ENCODE measurements at places on chromosomes 13 and 19.

GRCh38 chr19:13154241-13154778, 4.1 kb downstream of the IER2 start:
- no peaks in the 10 kb centered on the region for H3K27me3 ChIP-seq
- peak overlapping the region; percentile 81 for H3K4me3 ChIP-seq
- no peak for DNase-seq
- H3K4me1 ChIP-seq, result peaks cover 22% of the 10 kb centered on the region
- peak overlapping the region; percentile 99 for H3K27ac ChIP-seq

- H3K27me3 ChIP-seq, result no peaks in the 10 kb centered on the region
- DNase-seq, result no peak
- no peaks in the 10 kb centered on the region for H3K4me1 ChIP-seq
- no peak overlapping the region for H3K4me3 ChIP-seq
- no peak overlapping the region for H3K27ac ChIP-seq
Measured at GRCh38 chr13:63481334-63481733, 2065.7 kb upstream of the PCDH20 start.

- H3K27ac ChIP-seq, result no peak overlapping the region
- no peak overlapping the region for H3K4me3 ChIP-seq
- H3K27me3 ChIP-seq, result no peaks in the 10 kb centered on the region
- no peaks in the 10 kb centered on the region for H3K36me3 ChIP-seq
- no peaks in the 10 kb centered on the region for H3K4me1 ChIP-seq
- DNase-seq, result no peak
Measured at GRCh38 chr13:20331419-20331818, 99.3 kb upstream of the GJB6 start.

GRCh38 chr13:31184981-31185645, 14.7 kb upstream of the B3GLCT start:
- no peak overlapping the region for H3K27ac ChIP-seq
- no peak for DNase-seq
- H3K36me3 ChIP-seq, result no peaks in the 10 kb centered on the region
- H3K27me3 ChIP-seq, result no peaks in the 10 kb centered on the region
- no peaks in the 10 kb centered on the region for H3K4me1 ChIP-seq

- no peaks in the 10 kb centered on the region for H3K4me1 ChIP-seq
- no peak overlapping the region for H3K4me3 ChIP-seq
- peaks cover 58% of the 10 kb centered on the region for H3K27me3 ChIP-seq
Measured at GRCh38 chr13:26015271-26016125, 36.3 kb downstream of the SHISA2 start.

DNA sequence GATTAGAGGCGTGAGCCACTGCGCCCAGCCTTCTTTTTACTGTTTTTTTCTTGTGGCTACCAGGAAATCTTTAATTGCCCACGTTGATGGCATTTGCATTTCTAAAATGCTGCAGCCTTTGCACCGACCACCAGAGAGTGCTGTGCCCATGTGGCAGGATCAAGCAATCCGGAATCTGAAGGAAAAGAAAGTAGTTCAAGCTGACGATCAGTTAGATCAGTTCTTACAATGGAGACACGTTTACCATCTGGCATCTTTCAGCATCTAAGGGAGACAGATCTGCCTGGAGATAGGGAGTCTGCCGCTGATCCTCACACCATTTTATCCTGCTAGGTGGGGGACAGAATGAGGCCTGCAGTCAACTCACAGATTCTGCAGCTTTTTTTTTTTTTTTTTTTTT, 19.9 kb downstream of the TINCR start:
- H3K27me3 ChIP-seq, result no peaks in the 10 kb centered on the region
- no peak overlapping the region for H3K27ac ChIP-seq
- no peak overlapping the region for H3K4me3 ChIP-seq
- no peaks in the 10 kb centered on the region for H3K4me1 ChIP-seq
- no peak for DNase-seq

DNA sequence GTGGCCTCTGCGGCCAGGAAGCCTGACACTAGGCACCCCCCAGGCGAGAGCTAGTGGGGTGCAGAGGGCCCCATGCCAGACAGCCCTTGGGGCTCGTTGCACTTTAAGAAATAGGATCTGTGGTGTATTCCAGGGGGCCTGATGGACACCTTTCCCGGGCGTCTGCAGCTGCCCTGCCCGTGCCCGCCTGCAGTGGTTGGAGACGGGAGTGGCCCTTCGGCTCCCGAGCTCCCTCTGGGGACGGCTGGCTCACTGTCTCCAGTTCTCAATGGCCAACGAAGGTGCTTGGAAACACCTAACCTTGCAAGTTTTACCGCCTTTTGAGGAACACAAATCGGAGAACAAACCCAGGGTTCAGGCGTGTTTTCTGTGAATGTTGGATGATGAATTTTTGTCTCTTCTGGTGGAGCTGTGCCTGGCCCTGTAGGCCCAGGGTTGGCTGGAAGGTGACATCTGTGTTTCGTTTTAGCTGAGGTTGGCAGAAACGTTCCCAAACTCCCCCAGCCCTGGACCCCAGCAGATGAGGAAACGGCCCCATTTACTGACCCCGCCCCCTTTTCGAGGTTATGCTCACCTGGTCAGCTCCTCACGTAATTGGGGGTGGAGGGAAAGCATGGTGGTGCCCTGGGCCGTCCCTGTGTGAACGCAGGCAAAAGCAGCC, 17.4 kb upstream of the NPAS1 start:
- DNase-seq, result no peak
- peaks cover 4% of the 10 kb centered on the region for H3K36me3 ChIP-seq
- H3K4me1 ChIP-seq, result no peaks in the 10 kb centered on the region
- no peaks in the 10 kb centered on the region for H3K27me3 ChIP-seq

DNA sequence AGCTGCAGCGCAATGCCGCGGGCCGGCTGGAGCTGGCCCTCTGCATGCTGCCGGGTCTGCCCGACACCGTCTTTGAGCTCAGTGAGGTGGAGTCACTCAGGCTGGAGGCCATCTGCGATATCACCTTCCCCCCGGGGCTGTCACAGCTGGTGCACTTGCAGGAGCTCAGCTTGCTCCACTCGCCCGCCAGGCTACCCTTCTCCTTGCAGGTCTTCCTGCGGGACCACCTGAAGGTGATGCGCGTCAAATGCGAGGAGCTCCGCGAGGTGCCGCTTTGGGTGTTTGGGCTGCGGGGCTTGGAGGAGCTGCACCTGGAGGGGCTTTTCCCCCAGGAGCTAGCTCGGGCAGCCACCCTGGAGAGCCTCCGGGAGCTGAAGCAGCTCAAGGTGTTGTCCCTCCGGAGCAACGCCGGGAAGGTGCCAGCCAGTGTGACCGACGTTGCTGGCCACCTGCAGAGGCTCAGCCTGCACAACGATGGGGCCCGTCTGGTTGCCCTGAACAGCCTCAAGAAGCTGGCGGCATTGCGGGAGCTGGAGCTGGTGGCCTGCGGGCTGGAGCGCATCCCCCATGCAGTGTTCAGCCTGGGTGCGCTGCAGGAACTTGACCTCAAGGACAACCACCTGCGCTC, 3.8 kb upstream of the MAP2K7 start:
- no peaks in the 10 kb centered on the region for H3K27me3 ChIP-seq
- peaks cover 21% of the 10 kb centered on the region for H3K4me1 ChIP-seq
- no peak for DNase-seq
- H3K27ac ChIP-seq, result no peak overlapping the region
- peaks cover 9% of the 10 kb centered on the region for H3K36me3 ChIP-seq
- no peak overlapping the region for H3K4me3 ChIP-seq

DNA sequence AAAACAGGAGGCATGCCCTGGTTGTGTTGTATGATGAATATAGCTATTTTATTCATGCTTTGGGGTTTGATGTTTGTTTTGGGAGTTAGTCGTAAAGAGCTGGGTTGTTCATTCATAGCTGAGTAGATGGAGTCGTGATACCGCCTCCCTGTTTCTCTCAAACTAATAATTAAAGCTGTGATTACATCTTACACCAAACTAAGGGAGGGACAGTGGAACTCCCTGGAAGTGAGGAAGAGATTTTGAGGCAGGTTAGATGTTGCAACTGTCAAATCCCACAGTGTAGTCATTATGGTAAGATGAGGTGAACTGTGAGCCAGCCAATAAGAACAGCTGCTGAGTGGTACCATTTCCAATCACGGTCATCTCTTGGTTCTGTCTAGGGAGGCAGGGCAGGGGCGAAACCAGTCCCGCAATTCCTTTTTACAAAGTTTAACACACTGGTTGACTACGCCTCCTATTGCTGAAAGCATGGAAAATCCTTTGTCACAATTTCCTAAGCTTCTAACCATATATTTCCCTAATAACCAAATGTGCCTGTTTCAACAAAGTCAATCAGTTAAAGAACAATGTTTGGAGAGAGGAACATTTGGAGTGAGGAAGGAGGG, 207.6 kb upstream of the SERP2 start:
- H3K27ac ChIP-seq, result no peak overlapping the region
- no peaks in the 10 kb centered on the region for H3K36me3 ChIP-seq
- H3K4me1 ChIP-seq, result no peaks in the 10 kb centered on the region
- no peak overlapping the region for H3K4me3 ChIP-seq

DNA sequence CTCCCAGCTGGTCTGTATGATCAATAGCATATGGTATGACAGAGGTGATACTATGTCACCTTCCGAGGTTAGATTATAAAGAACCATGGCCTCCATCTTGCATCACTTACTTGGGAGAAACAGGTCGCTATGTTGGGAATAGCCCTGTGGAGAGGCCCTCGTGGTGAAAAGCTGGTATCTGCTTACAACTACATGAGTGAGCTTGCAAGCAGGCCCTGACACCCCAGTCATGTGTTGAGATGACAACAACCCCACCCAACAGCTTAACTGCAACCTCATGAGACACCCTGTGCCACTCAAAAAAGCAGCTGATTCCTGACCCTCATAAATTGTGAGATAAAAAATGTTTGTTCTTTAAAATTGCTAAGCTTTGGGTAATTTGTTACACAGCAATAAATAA, 18.8 kb downstream of the MTRF1 start:
- no peaks in the 10 kb centered on the region for H3K4me1 ChIP-seq
- no peak overlapping the region for H3K4me3 ChIP-seq
- no peak overlapping the region for H3K27ac ChIP-seq
- H3K27me3 ChIP-seq, result no peaks in the 10 kb centered on the region
- H3K36me3 ChIP-seq, result peaks cover 5% of the 10 kb centered on the region
- DNase-seq, result no peak

DNA sequence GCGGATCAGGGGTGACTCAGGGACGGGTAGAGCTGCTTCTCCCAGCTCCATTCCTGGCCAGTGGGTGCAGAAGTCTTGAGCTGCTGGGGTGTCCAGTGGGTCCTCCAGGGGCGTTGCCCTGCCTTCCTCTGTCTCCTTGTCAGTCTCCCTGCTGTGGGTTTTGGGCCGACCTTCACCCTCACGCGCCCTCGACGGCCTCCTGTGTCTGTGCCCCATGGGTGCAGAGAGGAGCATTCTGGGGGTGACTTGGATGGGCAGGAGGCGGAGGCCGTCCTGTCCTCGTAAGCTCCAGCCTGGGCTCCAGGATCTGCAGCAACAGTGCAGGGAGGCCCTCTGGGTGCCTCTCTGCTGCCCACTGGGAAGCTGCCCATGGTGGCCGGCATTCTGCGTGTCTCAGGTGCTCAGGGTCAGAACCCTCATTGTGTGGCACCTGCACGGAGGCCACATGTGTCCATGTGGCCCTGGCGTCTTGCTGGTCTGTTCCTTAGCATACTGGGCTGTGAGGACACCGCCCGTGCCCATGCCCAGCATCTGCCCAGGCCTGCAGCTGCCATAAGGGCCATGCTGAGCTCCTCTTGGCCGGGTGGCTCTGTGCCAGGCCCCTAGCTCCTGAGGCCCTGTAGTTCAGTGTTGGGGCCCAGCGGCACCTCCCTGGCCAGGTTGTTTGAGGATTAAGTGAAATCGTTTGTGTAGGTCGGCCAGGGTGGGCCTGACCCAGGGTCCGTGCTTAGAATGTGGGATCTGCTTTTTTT, 17.3 kb downstream of the DOT1L start:
- no peak overlapping the region for H3K27ac ChIP-seq
- no peak for DNase-seq
- no peak overlapping the region for H3K4me3 ChIP-seq
- no peaks in the 10 kb centered on the region for H3K27me3 ChIP-seq
- no peaks in the 10 kb centered on the region for H3K4me1 ChIP-seq
- H3K36me3 ChIP-seq, result peaks cover 14% of the 10 kb centered on the region

GRCh38 chr13:112781881-112782361, 92.1 kb downstream of the ATP11A start:
- DNase-seq, result no peak
- H3K4me3 ChIP-seq, result no peak overlapping the region
- no peaks in the 10 kb centered on the region for H3K36me3 ChIP-seq
- no peaks in the 10 kb centered on the region for H3K4me1 ChIP-seq

DNA sequence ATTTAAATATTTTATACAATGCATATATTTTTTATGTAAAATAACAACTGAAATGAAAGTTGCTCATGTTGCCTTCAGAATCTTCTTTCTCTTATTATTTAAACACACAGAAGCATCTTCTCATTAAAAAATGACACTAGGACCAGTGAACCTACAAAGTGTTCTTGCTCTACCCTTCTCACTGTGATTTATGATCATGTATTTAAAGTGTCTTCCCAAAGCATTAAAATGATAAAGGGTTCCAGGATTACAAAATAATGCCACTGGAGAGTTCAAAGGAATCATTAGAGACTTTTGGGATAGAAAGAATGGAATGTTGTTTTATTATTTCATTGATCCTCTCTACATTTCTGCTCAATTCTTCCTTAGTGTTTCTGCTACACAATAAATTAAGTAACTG, 643.6 kb upstream of the SLITRK1 start:
- no peaks in the 10 kb centered on the region for H3K36me3 ChIP-seq
- no peaks in the 10 kb centered on the region for H3K27me3 ChIP-seq
- no peak overlapping the region for H3K27ac ChIP-seq
- H3K4me3 ChIP-seq, result no peak overlapping the region

DNA sequence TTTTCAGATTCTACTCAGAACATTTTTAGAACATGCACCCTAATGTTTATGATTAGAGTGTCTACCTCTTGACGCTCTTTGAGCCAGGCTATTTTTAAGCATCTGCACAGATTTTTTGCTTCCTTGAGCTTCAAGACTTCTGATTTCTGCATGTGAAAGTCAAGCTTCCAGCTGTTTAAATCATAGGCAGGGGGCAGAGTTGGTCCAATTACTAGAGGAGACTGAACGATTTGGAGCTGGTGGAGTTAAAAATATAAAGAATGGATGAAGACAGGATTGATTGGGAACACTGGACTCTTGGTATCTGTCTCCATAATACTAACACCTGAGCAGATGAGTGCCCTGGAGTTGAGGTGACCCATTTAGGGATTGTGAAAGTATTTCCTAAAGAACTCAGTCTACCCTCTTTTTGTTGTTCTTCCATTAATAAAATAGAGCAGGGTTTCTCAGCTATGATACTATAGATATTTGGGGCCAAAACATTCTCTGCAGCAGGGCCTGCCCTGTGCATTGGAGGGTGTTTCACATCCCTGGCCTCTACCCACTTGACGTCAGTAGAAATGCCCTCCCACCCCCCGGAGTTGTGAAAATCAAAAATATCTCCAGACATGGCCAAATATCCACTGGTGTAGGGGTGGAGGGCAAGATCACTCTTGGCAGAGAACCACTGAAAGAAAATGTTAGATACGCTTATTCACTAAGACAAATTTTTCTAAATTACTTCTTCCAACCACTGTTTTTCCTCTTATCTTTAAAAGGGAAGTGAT, 160.1 kb downstream of the COG6 start:
- H3K4me1 ChIP-seq, result no peaks in the 10 kb centered on the region
- no peak for DNase-seq
- H3K4me3 ChIP-seq, result no peak overlapping the region
- peaks cover 4% of the 10 kb centered on the region for H3K27me3 ChIP-seq
- H3K36me3 ChIP-seq, result no peaks in the 10 kb centered on the region

GRCh38 chr13:44347949-44348348, 25.7 kb upstream of the SERP2 start:
- no peak overlapping the region for H3K4me3 ChIP-seq
- peaks cover 8% of the 10 kb centered on the region for H3K4me1 ChIP-seq
- no peak for DNase-seq
- no peak overlapping the region for H3K27ac ChIP-seq

All from HCT116 (cell line).